ENCODE measurements at places on chromosomes 7 and 10. TPM values are rescaled to one million over a fixed set of nuclear protein-coding genes. Genes with fewer than 3 reads are reported as not detected.

DNA sequence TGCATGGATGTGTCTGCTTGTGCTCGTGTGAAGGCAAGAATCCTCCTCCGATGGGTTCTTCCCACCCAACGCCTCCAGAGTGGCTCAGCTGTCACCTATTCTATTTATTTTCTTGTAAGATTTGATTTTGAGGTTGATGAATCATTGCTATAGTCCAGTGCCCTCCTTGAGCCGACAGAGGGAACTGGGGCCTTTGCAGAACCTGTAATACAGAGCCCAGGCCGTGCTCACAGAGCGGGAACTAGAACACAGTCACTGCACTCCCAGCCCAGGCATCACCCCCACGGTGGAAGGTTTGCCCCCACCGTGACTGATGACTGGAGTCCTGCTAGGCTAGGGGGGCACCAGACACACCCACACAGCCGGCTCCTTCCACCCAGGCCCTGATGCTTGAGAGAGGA is 2.0 kb downstream of the RARRES2 start:
- DNase-seq, result no peak

- peak; percentile 91 for DNase-seq
Observed at GRCh38 chr7:24979863-24980533, at the start of gene OSBPL3. Gene OSBPL3 (minus strand): TSS chr7:24980178. CDS start chr7:24892472, 87,706 bp downstream.

GRCh38 chr10:89566095-89566950 is 30.9 kb upstream of the SLC16A12 start:
- no peak for DNase-seq

GRCh38 chr10:110432814-110433565 is 64.7 kb upstream of the DUSP5 start:
- DNase-seq, result no peak

DNA sequence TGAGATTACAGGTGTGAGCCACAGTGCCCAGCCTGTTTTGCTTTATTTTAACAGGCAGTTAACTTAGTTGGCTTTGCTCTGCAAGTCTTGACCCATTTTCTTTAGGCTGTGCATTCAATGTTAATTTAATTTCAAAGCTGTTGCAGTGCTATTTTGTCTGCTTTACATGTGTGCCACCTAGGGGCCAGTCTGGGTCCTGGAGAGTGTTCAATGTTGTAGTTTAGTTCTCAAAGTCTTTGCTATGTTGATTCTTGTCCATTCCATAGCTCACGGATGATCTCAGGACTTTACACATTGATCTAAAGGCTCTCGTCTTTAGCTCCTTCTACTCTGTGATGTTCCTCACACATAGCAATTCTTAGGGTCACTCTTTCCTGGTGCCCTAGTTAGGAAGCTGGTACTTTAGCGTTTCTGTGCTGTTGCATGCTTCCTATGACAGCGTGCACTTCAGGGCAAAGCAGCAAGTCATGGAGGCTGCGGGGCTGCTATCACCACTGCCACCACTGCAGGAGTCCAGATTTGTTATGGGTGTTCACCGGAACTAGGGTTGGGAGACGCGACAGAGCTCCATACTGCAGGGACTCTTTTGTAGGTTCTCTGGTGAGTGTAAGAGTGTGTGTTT is 16.4 kb upstream of the ABCA13 start:
- DNase-seq, result peak; percentile 57

GRCh38 chr10:31961277-31962074 is 32.8 kb upstream of the ARHGAP12 start:
- no peak for DNase-seq

DNA sequence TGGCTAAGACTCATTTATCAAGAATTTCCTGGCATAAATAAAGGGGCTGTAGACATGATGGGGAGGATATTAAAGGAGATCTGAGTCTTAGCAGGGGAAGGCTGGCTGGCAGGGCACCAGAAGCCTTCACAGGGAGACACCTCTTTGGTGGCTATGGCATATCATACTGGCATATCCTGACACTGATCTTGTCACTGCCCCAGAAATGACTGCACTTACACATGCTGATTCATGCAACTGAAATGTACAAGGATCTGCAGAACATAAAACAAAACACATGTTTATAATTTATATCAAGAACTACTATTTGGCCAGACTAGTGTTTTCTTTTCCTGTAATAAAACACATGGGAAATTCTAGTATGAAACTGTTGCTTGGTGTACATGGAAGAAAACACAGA is 5.5 kb upstream of the LIPN start:
- peak; percentile 34 for DNase-seq

GRCh38 chr7:106285855-106286492 is 1.2 kb upstream of the NAMPT start:
- no peak for DNase-seq

DNA sequence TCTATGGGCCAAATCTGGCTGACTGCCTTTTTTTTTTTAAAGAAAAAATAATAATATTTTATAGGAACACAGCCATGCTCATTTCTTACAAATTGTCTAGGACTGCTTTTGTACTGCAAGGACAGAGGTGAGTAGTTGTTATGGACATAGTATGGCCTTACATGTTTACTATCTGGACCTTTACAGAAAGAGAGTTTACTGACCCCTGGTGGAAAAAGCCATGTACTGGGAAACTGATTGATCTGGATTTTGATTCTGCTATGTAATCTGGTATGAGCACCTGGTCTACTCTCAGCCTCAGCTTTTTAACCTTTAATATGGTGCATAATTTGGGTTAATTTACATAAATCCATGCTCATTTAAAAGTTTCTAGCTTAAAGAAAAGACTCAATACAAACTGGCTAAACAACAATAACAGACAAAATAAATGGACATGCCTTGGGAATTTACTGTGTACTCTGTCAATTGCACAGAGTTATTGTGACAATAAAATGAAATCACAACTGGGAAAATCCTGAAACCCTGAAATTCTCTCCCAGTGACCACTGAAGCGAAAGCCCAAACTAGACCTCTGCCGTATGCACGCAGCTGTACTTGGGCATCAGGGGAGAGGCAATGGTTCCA is 260.7 kb downstream of the BMPER start:
- DNase-seq, result peak; percentile 33

DNA sequence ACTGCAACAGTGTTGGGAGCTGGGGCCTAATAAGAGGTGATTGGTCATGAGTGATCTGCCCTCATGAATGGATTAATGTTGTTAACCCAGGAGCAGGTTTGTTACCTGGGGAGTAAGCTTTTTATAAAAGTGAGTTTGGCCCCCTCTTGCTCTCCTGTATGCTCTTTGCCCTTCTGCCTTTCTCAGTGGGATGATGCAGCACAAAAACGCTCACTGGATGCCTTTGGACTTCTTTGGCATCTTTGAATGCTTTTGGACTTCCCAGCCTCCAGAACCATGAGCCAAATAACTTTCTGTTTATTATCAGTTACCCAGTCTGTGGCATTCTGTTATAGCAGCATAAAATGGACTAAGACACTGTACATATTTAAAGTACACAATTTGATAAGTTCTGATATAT is 48.5 kb downstream of the CCDC71L start:
- DNase-seq, result no peak

GRCh38 chr10:12334186-12334530 is 15.2 kb upstream of the CAMK1D start:
- DNase-seq, result no peak

DNA sequence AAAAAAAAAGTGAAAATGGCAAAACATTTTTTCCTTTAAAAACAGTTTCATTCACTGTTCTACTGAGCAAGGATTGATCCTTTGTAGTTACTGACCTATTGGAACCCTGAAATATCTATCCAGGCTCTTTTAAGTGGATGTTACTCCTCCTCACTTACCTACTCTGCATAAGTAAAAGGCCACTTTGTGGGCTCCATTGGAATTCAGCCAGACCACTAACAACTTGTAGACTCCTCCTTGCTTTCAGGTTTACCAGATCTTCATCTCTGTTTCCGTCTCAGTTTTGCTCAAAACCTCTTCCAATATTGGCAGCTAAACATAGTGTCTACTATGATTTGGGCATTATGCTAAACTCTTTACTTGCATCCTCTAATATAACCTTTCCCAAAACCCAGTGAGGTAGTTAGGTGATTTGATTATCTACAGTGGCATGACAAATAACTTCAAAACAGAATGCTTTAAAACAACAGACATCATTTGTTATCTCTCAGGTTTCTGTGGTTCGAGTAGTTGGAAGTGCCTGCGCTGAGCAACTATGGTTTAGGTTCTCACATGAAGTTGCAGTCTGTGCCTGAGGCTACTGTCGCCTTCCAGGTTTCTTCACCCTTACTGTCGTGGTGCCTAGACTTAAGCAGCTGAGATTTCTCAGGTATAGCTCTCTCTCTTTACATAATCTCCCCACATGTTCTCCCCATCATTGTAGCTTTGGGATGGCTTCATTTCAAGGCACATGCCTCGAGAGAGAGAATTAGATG is 698.2 kb downstream of the REEP3 start:
- no peak for DNase-seq

GRCh38 chr7:28170701-28171100 is 9.9 kb downstream of the JAZF1 start:
- DNase-seq, result no peak

DNA sequence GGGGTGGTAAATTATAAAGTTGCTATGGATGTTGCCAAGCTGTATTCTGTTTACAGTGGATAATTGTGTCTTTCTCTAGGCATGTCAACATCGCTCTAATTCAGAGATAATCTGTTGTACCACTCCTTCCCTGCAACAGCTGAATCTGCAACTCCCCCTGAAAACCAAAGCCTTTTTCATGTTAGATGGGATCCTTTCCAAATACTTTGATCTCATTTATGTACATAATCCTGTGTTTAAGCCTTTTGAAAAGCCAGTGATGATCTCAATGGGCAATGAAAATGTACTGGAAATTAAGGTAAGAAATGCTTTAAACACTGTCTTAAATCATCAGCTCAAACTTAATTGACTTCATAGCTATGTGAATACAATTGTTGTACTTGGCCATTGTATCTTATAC is 91.0 kb downstream of the MET start:
- DNase-seq, result no peak

GRCh38 chr10:125081931-125082330 is 78.4 kb downstream of the CTBP2 start:
- DNase-seq, result no peak

DNA sequence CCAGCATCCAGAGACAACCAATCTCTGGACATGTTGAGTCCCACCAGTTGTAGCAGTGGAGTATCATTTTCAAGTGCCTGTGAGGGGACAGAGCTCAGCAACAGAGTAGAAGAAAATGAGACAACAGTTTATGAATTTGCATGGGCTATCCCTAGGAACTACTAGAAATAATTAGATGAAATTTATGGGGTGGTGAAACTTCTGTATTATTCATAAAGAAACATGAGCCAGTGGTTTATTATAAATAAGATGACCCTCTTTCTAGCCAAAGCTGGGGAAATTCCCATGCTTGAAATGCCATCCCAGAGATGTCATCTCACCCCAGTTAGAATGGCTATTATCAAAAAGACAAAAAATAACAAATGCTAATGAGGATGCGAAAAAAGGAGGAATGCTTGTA is 55.1 kb upstream of the ITGB8 start:
- no peak for DNase-seq

ADAM12 gene
- 1.3 TPM for total RNA-seq

OPN1SW gene
- not detected for total RNA-seq

CRHR2 gene
- not detected for total RNA-seq

ZNF365 gene
- total RNA-seq, result not detected

PRRT4 gene
- total RNA-seq, result not detected

FAM131B gene
- 0.13 TPM for total RNA-seq

MYH16 gene
- 0.13 TPM for total RNA-seq

CYP2E1 gene
- total RNA-seq, result 0.13 TPM

ZNF398 gene
- total RNA-seq, result 5.0 TPM

BTRC gene
- 8.2 TPM for total RNA-seq
